ENCODE measurements at places on chromosomes 3 and 15.

DNA sequence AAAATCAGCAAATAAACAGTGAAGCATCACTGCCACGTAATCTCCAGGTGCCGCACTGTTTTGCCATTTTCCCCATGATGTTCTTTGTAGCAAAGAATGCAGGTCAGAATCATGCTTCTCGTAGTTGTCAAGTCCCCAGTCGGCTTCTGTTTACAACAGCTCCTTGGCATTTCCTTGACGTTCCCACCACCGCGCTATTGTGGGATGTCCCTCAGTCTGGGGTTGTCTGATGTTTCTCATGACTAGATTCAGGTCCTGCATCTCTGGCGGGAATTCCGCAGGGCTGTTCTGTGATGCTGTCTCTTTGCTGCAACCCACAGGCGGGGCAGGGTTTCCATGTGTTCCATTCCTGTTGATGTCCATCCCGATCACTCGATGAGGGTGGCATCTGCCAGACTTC, 117.9 kb upstream of the SMAD3 start:
- no peak for DNase-seq

GRCh38 chr15:28903555-28903954, 17.8 kb downstream of the APBA2 start:
- DNase-seq = peak; percentile 19

DNA sequence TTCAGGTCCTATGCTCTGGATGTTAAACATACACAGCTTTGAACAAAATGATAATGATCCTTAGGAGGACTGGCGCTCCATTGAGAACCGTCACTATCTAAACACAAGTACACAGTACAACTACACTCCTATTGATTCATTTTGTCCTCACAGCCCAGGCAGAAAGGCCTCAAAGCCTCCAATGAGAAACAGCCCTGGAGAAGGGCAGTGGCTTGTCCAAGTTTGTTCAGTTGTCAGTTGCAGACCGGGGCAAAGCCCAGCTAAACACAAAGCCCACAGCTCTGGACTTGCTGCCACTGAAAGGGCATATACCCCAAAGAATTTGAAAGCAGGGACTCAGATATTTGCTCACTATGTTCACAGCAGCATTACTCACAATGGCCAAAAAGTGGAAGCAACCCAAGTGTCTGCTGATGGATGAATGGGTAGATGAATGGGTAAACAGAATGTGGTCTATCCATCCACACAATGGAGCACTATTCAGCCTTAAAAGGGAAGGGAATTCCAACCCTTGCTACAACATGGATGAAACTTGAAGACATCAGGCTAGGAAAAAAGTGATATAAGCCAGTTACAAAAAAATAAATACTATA, 34.7 kb downstream of the NUP210 start:
- DNase-seq = no peak

DNA sequence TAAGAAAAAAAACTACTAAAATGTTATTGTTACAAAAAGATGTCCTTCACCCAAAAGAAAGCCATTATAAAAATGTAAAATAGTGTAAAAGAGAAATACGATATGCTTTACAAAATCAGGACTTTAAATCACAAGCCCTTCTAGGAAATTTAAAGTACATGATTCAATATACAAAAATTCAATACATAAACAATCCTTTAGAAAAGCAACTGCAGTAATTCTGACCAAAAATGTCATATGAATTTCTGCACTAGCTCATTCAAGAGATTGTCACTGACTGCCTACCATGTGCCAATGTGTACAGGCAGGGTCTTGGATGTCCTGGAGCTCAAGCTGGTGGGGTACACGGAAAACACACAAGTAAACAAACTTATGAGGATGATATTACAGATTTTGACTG, 2.5 kb downstream of the MORC1 start:
- no peak for DNase-seq

- DNase-seq = no peak
Measured at GRCh38 chr15:41935566-41936020, 36.8 kb downstream of the EHD4 start.

All from erythroblast (primary cell).